CD4-positive, alpha-beta T cell treated with Interleukin-2 at 100 ng/mL for 4 hours (primary cell): ENCODE measurements at places on chromosomes 16 and 17.

DNA sequence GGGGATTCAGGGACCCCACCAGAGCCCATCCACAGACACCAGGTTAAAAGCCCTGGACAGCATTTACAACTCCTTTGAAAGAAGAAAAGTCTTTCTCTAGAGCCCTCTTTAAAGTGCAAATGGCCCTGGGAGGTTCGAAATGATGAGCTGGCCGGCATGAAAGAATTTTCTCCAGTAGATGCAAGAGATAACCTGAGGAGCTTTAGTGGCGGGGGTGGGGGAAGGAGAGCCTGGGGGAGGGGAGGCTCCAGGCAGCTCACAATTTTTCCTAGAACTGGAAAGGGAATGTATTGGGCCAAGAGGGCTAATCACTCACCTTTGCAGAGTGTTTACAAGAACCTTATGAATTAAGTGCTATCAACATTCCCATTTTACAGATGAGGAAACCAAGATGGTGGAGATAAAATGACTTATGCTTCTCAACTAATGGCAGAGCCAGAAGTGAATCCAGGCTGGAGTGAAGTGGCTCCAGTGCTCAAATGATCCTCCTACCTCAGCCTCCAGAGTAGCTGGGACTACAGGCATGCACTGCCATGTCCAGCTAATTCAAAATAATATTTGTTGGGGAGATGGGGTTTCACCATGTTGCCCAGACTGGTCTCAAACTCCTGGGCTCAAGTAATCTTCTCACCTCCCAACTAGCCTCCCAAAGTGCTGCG, 4.2 kb upstream of the CDH1 start:
- no peak for DNase-seq

DNA sequence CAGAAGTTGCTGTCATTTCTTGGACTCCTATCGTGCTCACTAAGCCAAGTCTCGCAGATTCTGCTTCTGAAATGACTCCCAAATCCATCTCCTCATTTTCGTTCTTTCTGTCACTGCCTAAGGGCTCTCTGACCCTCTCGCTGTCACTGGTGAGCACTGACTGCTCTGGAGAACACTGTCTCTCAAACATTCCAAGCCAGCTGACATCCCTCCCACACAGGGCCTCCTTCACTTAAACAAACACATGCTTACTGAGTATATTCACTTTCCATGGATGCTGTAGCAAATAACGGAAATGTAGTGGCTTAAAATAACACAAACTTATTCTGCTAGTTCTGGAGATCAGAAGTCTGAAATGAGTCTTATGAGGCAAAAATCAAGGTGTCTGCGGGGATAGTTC, 18.8 kb downstream of the CACNG1 start:
- DNase-seq = no peak

DNA sequence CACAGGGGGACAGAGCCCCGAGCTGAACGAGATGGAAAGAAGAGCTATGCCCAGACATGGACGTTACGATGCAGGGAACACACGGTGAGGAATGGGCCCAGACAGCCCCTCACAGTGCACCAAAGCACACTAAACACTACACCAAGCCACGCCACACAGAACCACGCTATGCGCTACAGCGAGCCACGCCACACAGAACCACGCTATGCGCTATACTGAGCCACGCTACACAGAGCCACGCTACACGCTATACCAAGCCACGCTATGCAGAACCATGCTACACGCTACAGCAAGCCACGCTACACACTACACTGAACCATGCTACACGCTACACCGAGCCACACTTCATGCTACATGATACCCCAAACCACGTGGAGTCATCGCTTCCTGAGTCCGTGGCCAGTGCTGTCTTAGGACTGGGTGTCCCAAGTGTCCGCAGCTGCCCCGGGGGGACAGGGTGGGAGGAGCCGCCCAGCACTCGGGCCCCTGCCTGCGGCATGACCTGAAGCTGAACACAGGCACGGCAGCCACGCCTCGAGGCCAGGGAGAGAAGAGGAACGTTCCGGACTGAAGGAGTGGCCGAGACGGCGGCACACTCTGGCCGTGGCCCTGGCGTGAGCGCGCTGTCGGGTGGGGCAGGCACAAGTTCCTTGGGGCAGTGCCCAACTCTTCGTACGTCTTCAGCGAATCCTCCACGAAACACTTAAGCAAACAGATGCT, 61.3 kb downstream of the LMF1 start:
- no peak for DNase-seq

- no peak for DNase-seq
Measured at GRCh38 chr17:2672026-2672425, 39.5 kb downstream of the CLUH start.

- DNase-seq = no peak
Measured at GRCh38 chr17:8741771-8742170, 2.9 kb downstream of the CCDC42 start.

GRCh38 chr17:28760601-28761562, 17.1 kb downstream of the TRAF4 start:
- no peak for DNase-seq

DNA sequence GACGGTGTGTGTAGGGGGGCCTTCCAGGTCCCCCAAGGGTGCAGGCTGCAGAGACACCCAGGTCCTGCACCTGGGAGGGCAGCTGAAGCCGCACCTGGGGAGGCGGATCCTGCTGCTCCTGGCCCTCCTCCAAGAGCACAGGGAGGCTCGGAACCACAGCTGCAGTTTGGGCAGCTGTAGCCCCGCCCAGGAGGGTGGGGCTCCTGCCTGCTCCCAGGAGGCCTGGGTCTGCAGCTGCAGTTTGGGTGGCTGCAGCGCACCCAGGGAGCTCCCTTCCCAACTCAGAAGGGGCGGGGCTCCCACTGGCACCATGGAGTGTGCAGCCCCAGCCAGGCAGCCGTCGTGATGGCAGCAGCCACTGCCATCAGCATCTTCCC, 69.4 kb upstream of the NKD1 start:
- DNase-seq = no peak
